Stimulated activated CD8-positive, alpha-beta memory T cell treated with anti-CD3 and anti-CD28 coated beads, Interleukin-7, amount 100 ng/mL, for 1 hour (primary cell): ENCODE measurements at places on chromosomes 13 and 19.

DNA sequence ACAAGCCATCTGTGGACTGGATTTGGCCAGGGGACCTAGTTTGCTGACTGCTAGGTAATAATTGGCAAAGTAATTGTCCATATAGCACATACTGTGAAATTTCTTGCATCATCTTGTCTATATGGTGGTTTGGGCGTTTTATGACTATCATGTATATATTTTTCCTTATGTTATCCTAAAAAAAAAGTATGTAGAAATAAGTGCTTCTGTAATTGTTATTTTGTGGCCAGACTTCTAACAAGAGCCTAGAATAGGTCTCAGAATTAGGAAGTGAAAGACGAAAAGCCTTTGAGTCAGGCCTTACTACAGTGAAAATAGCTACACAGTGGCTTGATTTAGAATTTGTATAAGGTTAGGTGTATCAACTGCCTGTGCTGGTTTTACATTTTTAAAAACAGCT lies 4.2 kb downstream of the FNDC3A start:
- DNase-seq, result no peak

DNA sequence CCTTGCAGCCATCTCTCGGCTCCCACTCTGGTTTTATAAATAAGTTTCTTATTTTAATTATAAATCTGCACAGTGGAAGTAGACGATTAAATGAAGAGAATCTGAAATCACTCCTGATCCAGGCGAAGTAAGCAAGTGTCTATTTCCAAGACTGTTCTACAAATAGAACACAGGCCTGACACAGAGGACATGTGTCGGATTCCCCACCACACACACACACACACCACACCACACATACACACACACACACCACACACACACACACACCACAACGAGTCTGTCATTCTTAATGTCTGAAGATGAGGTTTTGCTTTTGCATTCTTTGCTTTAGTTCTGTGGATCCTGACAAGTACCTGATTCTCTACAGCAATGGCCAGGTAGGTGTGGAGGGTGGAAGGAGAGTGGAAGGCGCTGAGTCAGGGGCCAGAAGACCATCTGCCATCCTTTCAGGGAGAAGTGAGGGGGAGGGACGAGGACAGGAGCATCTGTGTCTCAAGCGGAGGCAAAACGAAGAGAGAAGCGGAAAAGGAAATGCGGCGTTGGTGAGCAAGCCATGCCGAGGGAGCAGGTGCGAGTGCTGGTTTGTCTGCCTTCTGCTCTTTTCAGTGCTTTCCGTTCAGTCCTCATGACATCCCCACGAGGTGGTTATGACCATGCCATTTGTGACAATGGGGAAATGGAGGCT lies 110.2 kb downstream of the TEX26 start:
- DNase-seq, result no peak

DNA sequence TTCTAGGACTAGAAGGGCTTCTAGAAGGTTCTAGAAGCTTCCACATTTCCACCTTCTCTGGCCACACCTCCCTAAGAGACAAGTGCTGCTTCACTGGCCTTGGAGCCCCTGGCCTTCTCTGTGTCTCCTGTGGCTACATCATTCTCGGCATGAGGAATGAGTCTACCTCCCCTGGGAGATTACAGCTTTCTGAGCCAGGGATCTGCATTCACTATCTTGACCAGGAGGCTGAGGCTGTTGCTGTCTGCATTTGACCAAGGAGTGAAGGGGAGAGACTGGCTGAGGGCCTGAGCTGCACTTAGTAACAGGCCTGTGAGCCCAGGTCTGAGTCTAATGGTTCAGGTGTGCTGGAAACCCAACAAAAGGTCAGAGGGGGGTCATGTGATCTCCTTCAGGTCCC lies 5.3 kb downstream of the CPAMD8 start:
- DNase-seq, result no peak

GRCh38 chr13:31134039-31134711 lies 27.5 kb downstream of the HSPH1 start:
- DNase-seq, result no peak

DNA sequence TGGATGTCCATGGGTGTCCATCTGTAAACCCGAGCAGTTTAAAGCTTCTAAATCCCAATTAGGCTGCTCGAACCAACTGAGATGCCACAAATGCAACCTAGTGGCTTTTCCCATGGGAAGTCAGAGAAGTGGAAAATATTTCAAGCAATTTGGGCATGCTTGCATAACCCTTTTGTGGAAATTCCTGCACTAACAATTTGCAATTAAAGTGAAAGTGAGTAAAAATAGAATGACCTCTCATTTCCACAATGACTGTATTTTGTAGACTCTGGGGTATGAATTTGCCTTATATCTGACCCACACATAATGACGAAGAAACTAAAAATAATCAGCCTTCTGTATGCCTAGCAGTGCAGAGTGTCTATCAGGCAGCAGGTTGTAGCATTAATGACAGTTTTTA lies 91.8 kb upstream of the TSC22D1 start:
- DNase-seq, result no peak

DNA sequence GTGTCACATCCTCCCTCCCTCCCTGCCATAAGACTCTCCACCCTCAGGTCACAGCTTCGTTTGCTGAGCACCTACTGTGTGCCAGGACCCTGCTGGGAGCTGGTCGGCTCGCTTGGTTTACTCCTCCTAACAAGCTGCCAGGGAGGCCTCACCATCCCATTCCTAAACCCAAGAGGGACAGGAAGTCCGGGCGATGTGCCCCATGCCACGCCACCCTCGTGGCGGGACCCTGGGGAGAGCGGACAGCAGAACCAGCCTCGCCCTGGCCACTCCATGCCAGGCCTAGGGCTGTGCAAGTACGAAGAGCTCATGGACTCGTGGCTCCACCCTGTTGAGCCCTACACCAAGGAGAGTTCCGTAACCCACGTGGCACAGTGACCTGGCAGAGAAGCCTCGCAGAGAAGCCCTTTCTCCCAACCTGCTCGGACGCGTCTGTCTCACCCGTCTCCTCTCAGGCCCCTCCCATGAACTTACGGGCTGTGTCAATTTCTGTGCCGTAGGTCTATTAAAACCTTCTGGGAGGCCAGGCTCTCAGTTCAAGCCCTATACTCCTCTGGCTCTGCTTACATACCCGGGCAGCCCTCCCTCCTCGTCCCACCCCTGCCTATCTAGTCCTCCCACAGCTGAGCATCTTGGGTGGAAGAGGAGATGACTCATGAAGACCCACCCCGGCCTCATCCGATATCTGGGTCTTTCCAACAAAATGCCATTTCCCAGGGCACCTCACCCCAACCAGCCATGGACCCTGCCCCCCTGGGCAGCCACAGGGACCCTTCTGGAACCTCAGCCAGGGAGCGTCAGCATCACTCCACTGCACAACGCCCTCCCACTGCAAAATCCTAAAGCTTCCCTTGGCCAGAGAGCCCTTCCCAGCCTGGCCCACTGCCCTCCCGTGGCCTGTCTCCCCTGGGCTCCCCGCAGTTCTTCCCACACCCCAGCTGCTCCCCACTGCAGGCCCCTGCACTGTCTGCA lies 2.6 kb downstream of the UBXN6 start:
- DNase-seq, result no peak

DNA sequence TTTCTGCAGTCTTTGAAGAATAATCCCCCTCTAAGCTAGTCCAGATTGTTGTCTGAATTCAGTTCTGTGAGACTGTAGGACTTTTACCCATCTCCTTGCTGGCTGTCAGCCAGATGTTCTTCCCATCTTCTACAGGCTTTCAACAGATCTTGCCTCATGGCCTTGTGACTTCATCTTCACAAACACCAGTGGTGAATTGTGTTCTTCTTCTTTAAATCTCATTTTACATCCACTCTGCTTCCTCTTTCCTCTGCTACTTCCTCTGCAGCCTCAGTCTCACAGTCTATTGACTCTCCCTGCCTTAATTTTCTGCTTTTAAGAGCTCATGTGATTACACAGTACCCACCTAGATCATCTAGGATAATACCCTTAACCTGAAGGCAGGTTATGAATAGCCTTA lies 859.0 kb upstream of the SLITRK1 start:
- no peak for DNase-seq

- no peak for DNase-seq
Observed at GRCh38 chr13:72121466-72121865, 254.5 kb upstream of the DACH1 start.

GRCh38 chr13:86909318-86909717 lies 761.9 kb upstream of the SLITRK5 start:
- no peak for DNase-seq

- DNase-seq, result no peak
Observed at GRCh38 chr13:32086366-32086765, 54.8 kb downstream of the FRY start.

DNA sequence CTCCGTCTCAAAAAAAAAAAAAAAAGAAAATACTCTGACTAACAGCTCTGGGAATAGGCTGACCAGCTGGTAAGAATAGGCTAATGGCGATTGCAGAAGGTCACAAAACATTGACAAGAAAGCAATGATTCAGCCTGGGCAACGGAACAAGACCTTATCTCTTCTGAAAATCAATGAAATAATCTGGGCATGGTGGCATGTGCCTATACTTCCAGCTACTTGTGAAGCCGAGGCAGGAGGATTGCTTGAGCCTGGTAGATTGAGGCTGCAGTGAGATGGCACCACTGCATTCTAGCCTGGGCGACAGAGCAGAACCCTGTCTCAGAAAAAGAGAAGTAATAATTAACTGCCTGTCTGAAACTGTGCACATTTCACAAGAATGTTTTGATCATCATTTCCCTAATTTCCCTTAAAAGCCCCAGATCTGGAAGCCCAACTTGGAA lies 18.8 kb upstream of the MTRF1 start:
- DNase-seq, result no peak

- DNase-seq, result no peak
Observed at GRCh38 chr19:535017-535835, 3.7 kb downstream of the CDC34 start.

- DNase-seq, result no peak
Observed at GRCh38 chr19:29569038-29569911, 36.8 kb upstream of the POP4 start.

DNA sequence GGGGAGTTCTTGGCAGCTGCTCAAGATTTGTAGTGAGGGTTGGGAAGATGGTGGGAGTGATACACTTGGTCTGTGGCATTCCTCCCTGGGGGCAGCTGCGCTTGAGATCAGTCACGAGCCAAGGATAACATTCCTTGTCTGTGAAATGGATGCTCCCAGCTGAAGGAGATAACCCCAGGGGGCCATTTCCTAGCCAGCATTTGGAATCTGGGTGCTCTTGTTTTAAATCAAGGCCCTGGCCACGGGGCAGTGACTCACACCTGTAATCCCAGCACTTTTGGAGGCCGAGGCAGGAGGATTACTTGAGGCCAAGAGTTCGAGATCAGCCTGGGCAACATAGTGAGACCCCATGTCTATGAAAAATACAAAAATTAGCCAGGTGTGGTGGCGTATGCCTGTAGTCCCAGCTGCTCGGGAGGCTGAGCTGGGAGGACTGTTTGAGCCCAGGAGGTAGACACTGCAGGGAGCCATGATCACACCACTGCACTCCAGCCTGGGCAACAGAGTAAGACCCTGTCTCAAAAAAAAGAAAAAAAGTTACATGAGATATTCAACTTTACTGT lies 4.6 kb downstream of the PKN1 start:
- no peak for DNase-seq

- DNase-seq, result no peak
Observed at GRCh38 chr19:4649392-4650047, 10.2 kb downstream of the TNFAIP8L1 start.

GRCh38 chr13:61830475-61830874 lies 414.8 kb upstream of the PCDH20 start:
- DNase-seq, result no peak

GRCh38 chr13:43831088-43831487 lies 44.3 kb upstream of the ENOX1 start:
- no peak for DNase-seq

DNA sequence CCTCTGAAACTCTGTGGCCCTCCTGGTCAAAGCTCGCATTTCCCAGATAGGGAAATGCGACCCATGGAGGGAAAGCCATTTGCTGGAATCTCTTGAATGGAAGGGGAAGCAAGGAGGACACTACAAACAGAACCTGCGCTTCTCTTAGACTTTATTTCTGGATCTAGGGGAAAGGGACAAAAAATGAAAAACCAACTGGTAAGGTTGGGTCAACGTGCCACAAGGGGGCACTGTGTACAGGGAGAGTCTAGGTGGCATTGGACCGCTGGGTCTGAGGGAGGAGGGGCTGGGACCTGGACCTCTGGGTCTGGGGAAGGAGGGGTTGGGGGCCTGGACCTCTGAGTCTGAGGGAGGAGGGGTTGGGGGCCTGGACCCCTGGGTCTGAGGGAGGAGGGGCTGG lies 5.0 kb downstream of the KLK4 start:
- no peak for DNase-seq

- no peak for DNase-seq
Observed at GRCh38 chr13:66264971-66265370, 965.2 kb downstream of the PCDH9 start.

GRCh38 chr19:39014037-39014436 lies 18.3 kb downstream of the FBXO27 start:
- no peak for DNase-seq

GRCh38 chr13:65719831-65720230 lies 1510.3 kb downstream of the PCDH9 start:
- DNase-seq, result no peak

DNA sequence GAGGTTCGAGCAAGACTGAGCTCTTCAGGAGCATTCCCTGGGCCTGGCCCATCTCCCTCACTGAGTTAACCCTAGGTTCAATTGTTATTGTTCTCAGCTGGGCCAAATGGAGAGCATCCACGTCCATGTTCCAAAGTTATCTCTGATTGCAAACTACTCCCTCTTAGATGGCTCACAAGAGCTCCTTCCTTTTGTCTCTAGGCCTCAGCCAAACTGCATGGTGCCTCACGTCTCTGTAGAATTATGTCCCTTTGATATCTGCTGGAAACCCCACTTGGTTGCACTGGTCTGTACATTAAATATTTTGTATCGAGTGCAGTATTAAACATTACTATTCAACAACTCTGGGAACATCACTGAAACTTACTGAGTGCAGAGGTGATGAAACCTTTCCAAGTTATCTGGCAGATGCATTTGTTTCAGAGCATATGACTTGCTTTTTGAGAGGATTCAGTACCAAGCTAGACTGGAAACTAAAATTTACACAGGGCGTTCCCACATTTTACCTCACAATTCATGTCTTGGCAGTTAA lies 38.1 kb downstream of the DOCK9 start:
- DNase-seq, result no peak

GRCh38 chr19:23070353-23071146 lies 46.3 kb upstream of the ZNF730 start:
- DNase-seq, result no peak

DNA sequence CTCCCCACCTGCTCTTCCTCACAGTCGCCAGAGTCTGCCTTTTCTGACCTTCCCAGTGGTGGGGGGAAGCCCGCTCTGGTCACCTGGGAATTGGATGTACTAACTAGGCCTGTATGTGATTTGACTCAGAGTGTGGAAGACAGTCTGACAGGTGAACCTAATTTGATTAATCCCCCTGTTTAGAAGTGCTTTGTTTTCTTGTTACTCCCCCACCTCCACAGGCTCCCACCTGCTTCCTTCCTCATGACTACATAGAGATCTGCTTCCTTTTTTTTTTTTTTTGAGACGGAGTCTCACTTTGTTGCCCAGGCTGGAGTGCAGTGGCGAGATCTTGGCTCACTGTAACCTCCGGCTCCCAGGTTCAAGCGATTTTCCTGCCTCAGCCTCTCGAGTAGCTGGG lies 44.0 kb downstream of the COG3 start:
- DNase-seq, result no peak

GRCh38 chr13:110373617-110374016 lies 66.5 kb downstream of the COL4A2 start:
- no peak for DNase-seq
